Dermis microvascular lymphatic vessel endothelial cell (primary cell): ENCODE measurements at places on chromosomes 4 and X.

GRCh38 chr4:37561196-37561802, 124.9 kb downstream of the RELL1 start:
- DNase-seq, result no peak

DNA sequence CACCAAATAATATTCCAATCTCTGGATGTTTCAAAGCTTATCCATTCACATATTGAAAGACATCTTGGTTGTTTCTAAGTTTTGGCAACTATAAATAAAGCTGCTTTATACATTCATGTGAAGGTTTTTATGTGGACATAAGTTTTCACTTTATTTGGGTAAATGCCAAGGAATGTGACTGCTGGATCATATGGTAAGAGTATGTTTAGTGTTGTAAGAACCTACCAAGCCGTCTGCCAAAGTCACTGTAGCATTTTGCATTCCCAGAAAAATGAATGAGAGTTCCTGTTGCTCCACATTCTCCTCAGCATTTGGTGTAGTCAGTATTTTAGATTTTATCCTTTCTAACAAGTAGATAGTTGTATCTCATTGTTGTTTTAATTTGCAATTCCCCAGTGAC, 1047.7 kb downstream of the C4orf33 start:
- DNase-seq, result no peak

- no peak for DNase-seq
Measured at GRCh38 chr4:2305766-2306501, 44.0 kb upstream of the MXD4 start.

DNA sequence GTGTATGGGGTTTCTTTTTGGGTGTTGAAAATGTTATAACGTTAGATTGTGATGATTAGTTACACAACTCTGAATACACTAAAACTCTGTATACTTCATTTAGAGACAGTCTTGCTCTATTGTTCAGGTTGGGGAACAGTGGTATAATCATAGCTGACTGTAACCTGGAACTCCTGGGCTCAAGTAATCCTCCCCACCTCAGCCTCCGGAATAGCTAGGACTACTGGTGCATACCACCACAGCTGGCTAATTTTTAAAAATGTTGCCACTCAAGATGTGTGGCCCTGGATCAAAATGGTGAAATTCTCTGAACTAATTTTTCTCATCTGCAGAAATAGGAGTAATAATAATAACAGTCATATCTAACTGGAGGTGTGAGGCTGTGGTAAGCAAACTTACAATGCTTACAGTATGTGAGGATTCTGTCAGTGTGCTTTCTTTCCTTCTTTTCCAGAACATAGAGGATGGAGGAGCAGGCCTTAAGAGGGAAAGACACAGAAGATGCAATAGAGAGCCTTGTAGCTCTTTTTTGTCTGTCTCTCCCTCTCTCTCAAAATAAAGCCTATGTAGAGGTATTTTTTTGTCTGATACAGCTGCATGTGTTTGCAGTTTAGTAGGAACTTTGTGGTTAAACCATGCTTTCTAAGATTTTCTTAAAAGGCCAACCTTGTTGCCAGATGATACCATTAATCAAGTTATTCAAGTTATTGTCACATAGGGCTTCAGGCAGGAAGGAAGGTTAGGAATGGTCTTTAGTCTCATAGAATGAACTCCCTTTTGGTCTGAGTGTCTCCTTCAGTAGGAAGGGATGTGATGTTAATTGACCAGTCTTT, 7.5 kb downstream of the ADD1 start:
- no peak for DNase-seq

DNA sequence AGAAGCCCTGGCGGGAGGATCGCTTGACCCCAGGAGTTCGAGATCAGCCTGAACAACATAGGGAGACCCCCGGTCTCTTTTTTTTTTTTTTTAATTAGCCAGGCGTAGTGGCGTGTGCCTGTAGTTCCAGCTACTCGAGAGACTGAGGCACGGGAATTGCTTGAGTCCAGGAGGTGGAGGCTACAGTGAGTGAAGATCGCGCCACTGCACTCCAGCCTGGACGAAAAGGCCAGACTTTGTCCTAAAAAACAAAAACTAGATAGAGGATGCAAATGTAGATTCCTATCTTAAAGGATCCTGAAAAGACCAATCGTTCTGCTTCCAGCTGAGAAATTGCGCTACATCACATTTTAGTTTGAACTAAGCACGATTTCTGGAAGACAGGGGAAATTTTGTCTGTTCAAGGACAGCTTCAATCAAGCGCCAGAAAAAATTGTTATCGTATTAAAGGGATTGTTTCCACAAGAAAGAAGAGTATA, 627 bp upstream of the HSD17B11 start:
- no peak for DNase-seq
